ENCODE measurements at places on chromosomes 5 and 9. TPM values are rescaled to one million over a fixed set of nuclear protein-coding genes. Genes with fewer than 3 reads are reported as not detected.

The OTULIN gene
- 6.0 TPM for polyA plus RNA-seq

DNA sequence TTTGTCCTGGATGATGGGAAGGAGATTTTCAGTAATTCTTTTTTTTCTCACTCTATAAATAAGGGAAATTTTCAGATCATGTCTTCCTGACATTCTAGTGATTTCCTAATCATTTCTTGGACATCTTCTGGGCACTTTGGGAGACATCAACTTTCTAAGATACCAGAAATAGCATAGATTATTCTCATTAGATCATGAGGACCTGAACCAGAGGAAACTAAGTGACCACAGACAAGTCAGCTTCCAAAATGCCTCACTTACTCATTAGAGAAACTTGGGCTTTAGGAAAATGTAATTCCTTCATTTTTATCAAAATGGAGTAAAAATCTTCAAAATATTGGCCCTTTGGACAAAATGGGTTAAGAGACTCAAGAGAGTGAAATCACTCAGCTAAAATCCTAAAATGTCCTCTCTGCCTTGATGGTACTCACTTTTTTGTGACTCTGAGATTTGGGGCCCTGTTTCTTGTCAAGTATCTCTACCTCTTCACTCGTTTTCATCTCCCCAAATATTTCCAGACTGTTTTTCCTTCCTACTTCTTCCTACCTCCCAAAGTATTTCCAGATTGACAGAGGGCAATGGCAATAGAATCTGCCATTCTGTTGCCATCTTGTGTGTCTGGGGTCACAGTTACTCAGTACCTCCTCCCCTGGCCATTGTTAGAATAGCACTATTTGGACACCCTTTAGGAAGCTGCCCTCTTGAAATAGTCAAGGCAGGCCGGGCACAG is 194.5 kb downstream of the NR3C1 start:
- DNase-seq: no peak

GRCh38 chr9:98797491-98797890 is 1.1 kb upstream of the ANKS6 start:
- no peak for DNase-seq

The EIF4EBP3 gene
- 24.6 TPM for polyA plus RNA-seq

DNA sequence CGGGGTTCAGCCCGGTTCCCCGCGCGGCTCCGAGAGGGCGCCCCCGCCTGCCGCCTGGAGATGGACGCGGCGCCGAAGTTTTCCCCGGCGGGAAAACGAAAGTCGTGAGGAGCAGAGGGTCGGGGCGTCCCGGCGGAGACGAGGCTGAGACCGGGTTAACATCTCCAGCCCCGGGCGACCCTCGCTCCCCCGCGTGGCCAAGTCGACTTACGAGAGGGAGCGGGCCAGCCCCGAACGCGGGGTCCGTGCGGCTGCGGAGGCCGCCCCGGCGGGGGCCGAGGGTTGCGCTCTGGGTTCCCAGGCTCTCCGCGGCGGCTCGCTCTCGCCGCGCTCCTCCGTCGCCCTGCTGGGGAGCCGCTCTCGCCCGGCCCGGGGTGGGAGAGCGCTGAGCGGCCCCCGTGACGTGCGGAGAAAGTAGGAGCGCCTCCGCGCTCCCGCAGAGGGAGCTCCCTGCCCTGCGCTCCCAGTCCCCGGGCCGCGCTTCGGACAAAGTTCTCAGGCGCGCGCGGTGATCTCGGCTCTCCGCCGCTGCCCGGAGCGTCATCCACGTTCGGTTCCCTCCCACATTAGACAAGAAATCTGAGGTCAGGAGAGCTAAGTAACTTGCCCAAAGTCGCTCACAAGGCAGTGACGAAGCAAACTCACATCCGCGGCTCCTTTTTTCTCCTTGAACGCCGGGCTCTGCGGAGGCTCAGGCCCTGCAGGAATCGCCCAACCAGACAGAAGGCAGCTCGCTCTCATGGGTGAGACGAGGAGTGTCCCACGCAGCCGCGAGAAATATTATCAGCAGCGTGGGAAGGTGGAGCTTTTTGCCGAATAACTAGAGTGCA is 1.2 kb upstream of the GCNT4 start:
- DNase-seq: peak; percentile 81

DNA sequence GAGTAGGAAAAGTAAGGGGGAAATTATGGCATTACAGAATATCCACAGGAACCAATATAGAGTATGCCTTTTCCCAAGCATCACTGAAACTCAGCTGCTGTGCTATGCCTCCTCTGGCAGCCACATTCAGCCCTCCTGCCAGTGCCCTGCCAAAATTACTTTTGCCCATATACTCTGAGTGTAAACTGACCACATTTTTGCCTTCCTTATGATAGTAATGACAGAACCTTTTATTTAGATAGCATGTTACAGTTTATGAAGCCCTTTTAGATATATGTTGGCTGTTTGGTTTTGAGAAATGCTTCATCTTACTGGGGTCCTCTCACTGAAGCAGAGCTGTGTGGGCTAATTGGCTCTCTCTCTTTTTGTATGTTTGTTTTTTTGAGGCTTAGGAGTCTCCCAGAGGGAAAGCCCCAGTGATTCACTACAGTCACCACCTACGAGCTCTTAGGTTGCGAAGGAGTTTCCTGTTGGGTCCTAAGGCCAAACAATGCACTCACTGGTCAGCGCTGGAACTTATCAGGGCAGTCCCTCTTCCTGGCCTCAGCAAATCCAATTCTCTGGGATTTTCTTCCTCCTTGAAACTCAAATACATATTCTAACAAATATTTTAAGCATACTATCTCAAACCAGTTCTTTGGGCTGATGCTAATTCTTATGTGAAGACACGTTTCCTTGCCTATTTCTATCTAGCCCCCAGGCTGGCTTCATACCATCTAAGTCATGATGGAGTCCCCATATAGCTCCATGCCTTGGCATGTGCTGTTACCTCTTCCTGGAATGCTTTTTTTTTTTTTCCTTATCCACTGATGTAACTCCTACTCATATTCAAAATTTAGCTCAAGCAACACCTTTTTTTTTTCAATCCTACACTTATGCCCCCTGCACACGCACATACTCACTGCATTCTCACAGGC is 3.7 kb downstream of the PHF24 start:
- no peak for DNase-seq

GRCh38 chr9:13841746-13842462 is 472.0 kb downstream of the NFIB start:
- peak; percentile 57 for DNase-seq

The HIGD2A gene
- polyA plus RNA-seq: 349 TPM

- DNase-seq: no peak
Observed at GRCh38 chr5:34011536-34011935, 3.7 kb upstream of the AMACR start.

The COL15A1 gene
- polyA plus RNA-seq: 22.5 TPM

DNA sequence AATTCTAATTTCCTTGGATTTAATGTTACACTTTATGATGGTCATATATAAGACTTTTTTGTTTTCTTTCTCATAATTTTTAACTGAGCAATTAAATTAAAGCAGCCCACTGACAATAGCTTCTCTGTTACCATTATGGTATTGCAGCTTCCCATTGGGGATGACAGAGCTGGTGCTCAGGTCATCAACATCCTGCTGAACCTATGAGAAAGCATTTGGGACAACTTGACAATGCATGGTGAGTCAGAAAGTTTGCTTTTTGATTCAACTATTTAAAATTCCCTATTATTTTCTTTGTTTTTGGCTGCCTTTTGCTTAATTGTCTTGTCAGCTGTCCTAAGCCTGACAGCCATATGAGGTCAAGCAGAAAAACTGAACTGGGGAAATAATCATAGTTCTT is 487.4 kb upstream of the RIOK2 start:
- DNase-seq: no peak
